Amniotic stem cell (primary cell): ENCODE measurements at places on chromosomes 12 and 14.
A peak's percentile ranks its signal among the peaks of the same experiment; 100 is the strongest.

- DNase-seq = no peak
These were observed 11.1 kb downstream of the SSH1 start for GRCh38 chr12:108846290-108846701.

DNA sequence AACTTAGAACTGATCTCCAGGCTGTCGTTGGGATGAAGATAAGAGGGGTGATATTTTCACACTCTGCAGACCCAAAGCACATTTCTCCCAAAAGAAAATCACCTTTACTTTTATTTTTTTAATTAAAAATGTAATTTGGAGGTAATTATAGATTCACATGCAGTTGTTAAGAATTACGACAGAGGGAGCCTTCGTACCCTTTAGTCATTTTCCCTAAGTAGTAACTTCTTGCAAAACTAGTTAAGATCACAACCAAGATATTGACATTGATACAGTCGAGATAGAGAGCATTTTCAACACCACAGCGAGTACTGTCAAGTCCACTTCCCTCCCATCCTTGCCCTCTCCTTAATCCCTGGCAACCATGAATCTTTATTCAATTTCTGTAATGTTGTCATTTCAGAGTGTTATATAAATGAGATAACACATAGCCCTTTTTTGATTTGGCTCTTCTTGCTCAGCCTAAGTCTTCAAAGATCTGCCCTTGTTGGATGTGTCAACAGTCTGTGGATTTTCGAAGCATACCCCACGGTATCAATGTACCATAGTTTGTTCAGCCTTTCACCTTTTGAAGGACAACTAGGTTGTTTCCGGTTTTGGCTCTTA lies 39.6 kb downstream of the DNAH10 start:
- DNase-seq = peak; percentile 10

- DNase-seq = no peak
These were observed 65.3 kb downstream of the FOXN3 start for GRCh38 chr14:89351516-89352404.

GRCh38 chr12:14317362-14318146 lies 47.9 kb upstream of the ATF7IP start:
- no peak for DNase-seq

DNA sequence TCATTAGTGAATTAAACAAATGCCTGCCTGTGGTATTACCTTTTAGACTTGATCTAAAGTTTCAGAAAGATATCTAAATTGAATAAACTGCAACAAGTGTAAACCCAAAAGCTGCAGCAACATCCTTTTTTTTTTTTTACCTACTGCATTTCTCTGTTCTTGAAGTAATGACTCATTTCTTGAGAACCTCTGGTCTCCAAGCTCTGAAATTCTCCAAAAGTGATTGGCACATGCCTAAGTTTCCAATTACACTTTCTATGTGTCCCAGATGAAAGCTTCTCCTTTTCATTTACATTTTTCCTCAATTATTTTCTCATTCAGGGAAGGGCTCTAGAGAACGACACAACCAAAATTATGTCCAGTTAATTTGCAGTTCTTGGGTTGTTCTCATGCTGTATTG lies 435.2 kb upstream of the DCN start:
- DNase-seq = no peak

DNA sequence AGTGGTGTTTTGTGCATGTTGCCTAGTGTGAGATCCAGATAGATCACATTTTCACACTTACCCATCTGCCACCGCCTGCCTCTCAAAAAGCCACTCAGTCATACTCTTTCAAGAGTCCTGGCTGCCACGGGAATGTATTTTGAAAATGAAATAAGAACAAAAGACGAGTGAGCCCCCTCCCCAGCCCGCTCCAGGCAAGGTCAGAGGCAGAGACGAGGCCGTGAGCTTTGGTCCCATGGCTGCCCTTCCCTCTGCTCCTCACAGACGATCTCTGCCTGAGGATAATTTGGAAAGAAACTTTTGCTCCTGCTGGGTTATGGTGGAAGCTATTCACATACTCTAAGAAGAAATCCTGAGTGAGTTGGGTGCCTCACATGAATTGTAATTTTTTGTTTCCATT lies 924.3 kb downstream of the BCL11B start:
- no peak for DNase-seq

GRCh38 chr12:15208871-15209656 lies 12.2 kb downstream of the RERG start:
- DNase-seq = no peak

- no peak for DNase-seq
These were observed 63.2 kb upstream of the NR2C1 start for GRCh38 chr12:95136598-95136997.

DNA sequence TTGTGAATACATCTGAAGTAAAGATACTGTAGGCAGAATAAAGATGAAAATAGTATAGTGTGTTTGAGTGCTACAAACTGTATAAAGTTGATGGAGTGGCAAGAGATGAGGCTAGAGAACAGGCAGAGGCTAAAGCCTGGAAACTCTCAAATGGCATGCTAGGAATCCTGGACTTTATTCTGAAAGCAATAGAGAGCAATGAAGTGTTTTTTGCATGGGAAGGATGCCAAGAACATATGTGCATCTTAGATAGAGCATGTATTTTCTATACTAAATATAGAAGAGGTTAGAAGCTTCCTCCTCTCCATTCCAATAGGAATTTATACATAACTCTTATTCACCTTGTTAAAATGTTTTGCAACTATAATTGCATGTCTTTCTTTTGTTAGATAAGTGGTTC lies 86.3 kb upstream of the TMTC2 start:
- no peak for DNase-seq

- DNase-seq = no peak
These were observed 456.7 kb downstream of the AEBP2 start for GRCh38 chr12:19896041-19896440.

GRCh38 chr12:45212064-45212463 lies 3.8 kb upstream of the ANO6 start:
- DNase-seq = no peak
